ENCODE measurements at places on chromosomes 16 and 17.

GRCh38 chr17:68033636-68034451 lies 1.7 kb upstream of the KPNA2 start:
- DNase-seq, result no peak

DNA sequence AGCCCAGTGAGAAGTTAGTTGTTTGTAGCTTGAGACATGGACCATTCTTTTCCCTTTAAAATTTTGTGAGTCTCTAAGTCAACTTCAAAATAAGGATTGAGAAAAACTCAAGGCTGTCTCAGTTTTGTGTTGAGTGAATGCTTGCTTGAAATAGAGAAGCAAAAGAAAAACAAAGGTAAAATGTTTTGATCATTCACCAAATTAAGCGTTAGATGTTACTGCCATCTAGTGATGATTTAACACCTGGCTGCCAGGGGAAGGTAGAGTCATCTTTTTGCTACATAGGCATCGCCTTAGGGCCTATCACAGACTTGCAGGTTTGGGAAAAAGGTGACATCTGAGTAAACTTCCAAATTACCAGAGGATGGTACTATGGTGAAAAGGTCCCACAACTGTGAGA lies 74.4 kb downstream of the PCTP start:
- no peak for DNase-seq

DNA sequence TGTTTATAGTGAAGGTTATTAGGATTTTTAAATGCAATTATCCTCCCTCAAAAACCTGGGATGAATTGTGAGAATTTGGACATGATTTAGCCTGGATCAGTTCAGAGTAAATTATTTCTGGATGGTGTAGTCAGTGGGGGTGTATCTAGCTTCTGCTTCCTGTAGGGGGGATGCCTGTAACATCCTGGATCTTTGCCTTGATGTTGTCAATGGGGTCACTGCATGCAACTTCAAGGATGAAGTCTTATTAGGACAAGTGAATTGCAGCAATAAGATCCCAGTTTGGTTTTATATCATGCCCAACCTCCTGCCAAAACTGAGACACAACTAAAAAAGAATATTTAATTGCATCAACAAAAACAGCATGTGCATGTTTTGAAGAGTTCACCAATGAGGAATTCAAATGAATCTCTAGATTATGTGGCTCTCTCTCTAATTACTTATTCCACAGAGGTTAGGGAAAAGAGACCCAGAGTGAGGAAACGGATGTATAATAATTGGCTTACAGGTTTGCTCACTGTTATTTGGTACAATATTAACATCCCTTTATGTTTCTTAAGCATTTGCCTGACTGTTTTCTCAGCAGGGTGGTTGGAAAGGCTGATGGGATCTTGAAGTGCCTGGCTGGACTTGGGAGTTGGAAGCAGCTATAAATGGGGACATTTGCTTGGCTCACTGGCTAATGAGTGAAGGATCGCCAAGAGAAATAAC lies 159.8 kb downstream of the HS3ST3B1 start:
- no peak for DNase-seq

DNA sequence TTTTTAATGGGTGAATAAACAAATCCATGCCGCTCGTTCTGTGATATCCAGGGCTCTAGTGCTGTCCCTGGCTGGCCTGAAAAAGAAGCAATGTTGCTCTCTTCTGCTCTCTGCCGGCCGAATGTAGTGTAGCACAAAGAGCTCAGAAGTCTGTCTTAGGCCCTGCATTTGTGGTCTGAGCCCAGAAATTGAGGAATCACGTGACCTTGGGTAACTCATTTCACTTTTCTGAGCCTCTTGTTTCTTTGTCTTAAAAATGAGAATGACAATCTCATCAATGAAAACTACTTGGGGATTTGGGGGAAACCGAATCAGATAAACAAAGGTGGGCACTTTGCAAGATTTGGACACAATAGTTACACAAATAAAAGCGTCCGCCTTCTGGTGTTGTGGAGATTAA lies 381.6 kb upstream of the ASIC2 start:
- DNase-seq, result peak; percentile 37

- peak; percentile 74 for DNase-seq
Measured at GRCh38 chr16:11407047-11407982, 62.1 kb downstream of the RMI2 start.

GRCh38 chr17:47735139-47735464 lies 2.1 kb downstream of the TBX21 start:
- no peak for DNase-seq

DNA sequence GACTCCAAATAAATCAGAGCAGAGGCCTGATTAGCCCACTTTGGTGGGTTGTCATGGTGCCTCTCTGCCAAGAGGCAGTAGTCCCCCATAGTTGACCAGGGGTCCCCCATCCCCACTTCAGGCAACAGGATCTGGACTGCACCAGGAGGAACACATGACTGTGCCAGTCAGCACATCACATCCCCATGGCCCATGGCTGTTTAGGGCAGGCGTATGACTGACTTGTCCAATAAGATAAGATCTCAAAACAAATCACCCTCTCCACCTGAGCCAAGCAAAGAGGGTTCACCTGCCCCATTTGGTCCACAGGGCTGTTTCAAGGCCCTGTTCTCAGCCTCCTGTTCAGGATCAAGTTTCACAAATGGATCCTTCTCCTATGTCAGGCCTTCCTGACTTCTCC lies 93.3 kb downstream of the C16orf78 start:
- no peak for DNase-seq

DNA sequence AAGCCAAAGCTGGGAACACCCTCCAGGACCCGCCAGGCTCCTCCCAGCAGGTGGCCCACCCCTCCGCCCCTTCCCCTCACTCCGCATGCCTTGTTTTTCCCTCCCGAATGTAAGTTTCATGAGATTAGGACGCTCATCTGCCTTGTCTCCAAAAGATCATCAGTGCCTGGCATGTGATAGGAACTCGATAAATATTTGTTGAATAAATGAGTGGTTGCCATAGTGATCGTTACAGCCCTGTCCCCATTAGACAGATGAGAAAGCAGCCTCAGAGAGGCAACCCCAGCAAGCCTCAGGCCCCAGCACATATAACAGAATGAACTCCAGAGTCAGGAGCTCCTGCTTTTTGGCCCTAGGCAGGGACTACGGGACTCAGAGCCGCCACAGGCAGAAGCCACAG lies 5.0 kb downstream of the CAMKK1 start:
- no peak for DNase-seq

GRCh38 chr17:41416479-41416878 lies 7.9 kb downstream of the KRT37 start:
- DNase-seq, result no peak

DNA sequence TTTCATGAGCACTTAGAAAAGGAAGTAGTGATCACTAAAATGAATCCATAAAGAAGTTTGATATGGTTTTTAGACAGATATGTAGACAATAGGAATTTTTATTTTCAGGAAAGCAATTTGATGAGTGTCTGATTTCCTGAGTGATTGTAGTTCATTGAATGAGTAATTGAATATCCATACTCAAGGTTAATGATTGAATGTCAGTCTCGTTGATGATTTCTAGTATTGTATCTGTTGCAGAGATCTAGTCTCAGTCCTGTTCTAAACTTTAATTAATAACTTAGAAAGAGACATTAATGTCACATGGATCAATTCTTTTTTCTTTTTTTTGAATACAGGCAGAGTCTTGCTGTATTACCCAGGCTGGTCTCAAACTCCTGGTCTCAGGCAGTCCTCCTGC lies 78.3 kb downstream of the NLK start:
- no peak for DNase-seq

GRCh38 chr16:55628306-55628968 lies 27.4 kb upstream of the SLC6A2 start:
- no peak for DNase-seq

GRCh38 chr16:82633964-82634600 lies 7.3 kb downstream of the CDH13 start:
- no peak for DNase-seq

DNA sequence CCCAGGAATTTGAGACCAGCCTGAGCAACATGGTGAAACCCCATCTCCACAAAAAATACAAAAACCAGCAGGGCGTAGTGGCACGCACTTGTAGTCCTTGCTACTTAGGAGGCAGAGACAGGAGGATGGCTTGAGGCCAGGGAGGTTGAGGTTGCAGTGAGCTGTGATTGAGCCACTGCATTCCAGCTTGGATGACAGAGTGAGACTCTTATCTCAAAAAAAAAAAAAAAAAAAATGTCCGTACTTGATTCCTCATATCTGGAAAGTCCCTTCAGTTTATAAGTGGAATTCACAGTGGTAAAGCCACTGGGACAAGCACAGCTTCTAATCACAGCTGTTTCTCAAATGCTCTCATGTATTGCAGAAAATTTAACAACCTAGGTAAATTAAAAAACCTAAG lies 78.6 kb upstream of the CREBBP start:
- no peak for DNase-seq

DNA sequence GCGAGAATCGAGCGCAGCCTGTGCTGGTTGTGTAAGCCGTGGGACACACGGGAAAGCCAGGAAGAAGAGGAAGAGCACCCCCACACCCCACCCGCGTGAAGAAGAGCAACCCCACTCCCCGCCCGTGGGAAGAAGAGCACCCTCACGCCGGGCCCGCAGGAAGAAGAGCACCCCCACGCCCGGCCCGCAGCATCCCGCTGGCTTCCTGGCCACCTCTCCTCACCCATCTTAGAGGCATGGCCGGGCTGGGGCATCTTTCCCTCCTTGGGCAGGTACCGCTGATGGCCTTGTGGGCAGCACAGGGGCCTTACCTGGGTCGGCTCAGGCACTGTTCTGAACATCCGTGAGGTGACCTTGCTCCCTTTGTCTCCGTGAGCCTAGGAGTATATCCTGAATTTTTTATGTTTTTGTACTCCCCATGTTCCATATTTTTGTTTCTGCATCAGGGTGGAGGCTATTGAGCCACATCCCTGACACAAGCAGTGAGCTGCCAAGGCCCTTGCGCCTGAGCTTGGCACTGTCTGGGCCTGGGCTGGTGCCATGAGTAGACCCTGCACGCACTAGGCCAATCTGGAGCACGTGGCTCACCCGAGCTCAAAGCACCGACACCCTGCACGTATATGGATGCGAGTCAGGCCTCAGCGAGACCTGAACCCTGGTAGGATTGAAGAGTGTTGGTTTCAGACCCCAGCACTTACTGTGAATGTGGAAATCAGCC lies 71.4 kb upstream of the KCTD5 start:
- no peak for DNase-seq

- no peak for DNase-seq
Measured at GRCh38 chr16:89101303-89102040, 7.8 kb downstream of the ACSF3 start.

DNA sequence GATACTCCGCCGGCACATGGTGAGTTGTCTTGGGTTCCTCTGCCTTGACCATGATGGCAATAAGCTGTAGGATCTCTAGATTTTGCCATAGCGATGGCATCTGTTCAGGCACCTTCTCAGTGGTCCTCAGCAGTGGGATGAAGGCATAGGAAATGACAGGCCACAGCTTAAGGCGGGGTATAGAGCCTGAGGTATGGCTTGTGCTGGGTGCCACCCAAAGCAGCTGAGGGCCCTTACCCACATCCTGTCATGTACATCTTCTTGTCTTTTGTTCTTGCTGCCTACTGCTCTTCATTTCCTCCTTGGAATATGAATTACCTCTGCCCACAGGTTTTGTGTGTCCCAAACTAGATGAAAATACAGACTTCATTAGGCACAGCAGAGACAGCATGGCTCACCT lies 29.5 kb downstream of the KAT7 start:
- peak; percentile 34 for DNase-seq

- DNase-seq, result no peak
Measured at GRCh38 chr16:51820176-51820575, 669.1 kb upstream of the SALL1 start.

DNA sequence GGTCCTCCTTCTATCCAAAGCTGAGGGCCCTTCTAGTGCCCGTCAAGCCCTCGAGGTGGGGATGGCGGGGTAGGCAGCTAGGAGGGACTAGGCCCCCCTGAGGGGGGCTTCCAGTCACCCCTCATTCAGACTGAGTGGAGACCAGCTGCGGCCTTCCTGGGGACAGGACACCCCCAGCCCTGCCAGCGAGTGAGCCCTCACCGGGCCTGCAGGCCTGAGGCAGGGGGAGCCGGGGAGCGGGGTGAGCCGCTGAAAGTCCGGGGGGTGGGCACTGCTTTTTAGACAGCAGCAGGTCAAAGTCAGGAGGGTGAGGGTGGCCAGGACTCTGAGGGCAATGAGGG lies 8.7 kb upstream of the KREMEN2 start:
- no peak for DNase-seq

GRCh38 chr16:75238853-75239541 lies 12.4 kb downstream of the BCAR1 start:
- DNase-seq, result no peak

- no peak for DNase-seq
Measured at GRCh38 chr17:8898126-8898525, 30.7 kb upstream of the PIK3R6 start.

DNA sequence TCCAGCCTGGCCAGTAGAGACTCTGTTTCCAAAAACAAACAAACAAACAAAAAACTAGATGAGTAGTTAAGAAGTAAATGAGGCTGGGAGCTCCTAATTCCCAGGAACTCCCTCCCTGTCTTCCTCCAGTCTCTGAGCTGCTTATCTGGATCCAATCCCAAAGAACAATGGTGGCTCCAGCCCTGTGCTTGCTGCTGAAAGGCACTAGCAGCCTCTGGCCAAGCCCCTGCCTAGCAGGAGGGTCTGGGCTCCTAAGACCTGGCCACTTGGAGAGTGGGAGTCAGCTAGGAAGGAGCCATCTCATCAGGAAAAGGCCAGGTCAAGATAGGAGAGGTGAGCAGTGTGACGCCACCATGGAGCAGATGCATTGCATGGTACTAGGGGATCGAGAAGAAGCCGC lies 14.3 kb upstream of the SLC35B1 start:
- no peak for DNase-seq

DNA sequence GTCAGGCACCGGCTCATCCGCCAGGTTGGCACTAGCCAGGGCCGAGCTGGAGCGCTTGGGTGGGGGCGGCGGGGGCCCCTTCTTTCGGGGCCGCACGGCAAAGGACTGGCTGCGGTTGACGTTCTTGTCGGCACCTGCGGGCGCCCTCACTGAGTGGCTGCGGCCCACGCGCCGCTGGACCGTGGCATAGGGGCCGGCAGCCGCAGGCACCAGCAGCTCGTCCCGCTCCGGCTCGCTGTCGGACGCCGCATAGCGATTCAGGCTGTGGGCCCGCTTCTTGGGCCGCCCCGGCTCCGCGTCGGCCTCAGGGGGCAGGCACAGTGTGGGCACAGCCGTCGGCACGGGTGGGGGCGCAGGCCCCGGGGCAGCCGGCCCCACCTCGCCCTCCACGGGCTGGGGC lies 15.9 kb downstream of the CASKIN1 start:
- DNase-seq, result no peak

GRCh38 chr16:58024486-58025350 lies 836 bp upstream of the MMP15 start:
- peak; percentile 14 for DNase-seq

- no peak for DNase-seq
Measured at GRCh38 chr16:71513302-71513701, 12.9 kb upstream of the CHST4 start.
